ENCODE measurements at places on chromosomes 4 and X.

DNA sequence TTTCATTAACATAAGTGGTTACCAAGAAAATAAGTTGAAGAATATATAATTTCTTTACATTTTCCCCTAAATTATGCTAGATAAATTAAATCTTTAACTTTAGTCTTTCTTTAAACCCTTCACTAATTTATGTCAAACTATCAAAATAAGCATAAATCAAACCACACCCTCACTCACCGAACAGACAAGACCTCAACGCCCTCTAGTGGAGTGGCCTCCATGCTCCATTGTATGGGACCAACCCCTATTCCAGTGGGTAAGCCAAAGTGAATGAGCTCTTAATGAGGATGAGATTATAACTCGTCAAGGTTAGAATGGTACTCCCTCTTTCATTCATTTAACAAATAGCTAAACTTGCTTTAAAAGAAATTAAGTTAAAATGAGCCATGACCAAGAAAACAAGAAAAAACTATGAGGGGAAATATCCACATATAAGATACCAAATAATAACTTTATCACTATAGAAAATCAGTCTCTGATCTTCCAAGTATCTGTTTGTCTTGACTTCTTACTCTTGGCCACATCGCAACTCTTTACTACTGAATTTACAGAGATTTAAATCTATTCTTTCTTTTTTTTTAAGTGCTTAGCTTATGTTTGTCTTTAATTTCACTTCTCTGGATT, 15.6 kb upstream of the BBS12 start:
- DNase-seq, result peak; percentile 81

- no peak for DNase-seq
These were observed 27.5 kb downstream of the ENPEP start for GRCh38 chr4:110503270-110504083.

- no peak for DNase-seq
These were observed 333.2 kb upstream of the ATOH1 start for GRCh38 chr4:93495346-93495745.

- no peak for DNase-seq
These were observed 16.0 kb downstream of the CLOCK start for GRCh38 chr4:55530691-55531090.

DNA sequence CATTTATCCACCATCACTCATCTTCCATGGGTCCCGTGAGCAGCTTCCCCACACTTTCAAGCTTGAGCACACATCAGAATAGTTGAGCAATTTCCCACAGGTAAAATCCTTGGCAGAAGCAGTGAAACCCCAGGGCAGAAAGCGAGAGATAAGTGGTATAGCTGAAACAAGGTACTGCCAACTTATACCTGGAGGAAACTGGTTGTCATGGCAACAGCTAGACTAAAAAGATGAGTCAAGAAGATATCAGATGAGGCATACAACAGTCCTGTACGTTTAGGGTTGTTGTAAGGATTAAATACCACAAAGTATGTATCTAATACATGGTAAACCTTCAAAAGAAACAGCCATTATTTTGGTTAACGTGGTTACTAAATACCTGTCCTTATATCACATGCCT, 66.9 kb upstream of the PHOX2B start:
- DNase-seq, result no peak

DNA sequence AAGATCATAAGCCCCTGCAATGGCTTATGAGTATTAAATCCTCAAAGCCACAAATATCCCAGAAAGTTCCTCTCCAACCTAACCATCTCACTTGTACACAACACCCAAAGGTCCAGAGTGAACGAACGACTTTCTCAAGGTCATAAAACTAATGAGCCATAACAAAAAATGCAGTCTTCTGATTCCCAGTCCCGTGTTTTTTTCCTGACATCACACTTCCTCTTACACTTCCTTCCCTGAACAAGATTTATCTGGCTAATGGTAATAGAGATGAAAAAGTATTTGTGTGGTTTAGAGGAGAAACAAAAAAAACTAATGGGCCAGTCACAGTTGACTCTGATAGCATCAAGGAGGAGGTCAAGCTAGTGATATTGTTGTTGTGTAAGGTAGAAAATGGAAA, 99.5 kb upstream of the KLHL13 start:
- DNase-seq, result no peak

- DNase-seq, result no peak
These were observed 9.2 kb downstream of the HNRNPH2 start for GRCh38 chrX:101417190-101417589.

- no peak for DNase-seq
These were observed 86.0 kb downstream of the MID1IP1 start for GRCh38 chrX:38887222-38887621.

DNA sequence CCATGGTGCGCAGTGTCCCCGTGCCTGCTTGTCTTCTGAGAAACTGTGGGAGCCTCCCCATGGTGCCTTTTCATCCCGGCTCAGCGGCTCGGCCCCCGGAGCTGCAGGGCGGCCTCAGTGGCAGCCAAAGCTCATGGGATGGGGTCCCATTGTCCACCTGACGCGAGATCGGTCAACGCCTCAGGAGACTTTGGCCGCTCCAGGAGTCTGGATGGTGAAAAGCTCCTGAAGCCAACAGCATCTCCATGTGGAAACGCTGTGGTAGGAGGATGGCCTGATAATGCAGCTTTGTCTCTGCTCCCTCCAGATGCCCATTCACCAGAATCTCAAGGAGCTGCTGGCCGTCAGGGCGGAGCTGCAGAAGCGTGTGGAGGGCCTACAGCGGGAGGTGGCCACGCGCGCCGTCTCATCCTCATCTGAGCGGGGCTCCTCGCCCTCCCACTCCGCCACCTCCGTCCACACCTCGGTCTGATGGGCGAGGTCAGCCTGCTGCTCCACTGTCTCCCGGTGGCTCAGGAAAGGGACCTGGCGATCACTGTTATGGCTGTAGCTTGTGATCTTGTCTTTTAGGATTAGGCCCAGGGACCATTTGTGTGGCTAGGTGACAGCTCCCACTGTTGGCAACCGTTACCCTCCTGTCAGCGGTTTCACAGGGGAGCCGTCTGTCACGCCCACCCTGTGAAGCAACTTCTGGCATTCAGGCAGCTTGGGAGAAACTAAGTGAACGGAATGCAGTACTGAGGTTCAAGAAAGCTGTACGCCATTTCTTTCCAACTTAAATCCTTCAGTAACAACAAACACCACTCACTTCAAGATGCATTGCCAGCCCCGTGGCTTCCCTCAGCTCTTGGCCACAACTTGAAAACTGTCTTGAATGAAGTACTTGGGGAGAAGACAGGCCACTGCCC, 69.3 kb downstream of the MTMR1 start:
- no peak for DNase-seq

GRCh38 chr4:8205241-8205707, 6.2 kb downstream of the SH3TC1 start:
- DNase-seq, result no peak

DNA sequence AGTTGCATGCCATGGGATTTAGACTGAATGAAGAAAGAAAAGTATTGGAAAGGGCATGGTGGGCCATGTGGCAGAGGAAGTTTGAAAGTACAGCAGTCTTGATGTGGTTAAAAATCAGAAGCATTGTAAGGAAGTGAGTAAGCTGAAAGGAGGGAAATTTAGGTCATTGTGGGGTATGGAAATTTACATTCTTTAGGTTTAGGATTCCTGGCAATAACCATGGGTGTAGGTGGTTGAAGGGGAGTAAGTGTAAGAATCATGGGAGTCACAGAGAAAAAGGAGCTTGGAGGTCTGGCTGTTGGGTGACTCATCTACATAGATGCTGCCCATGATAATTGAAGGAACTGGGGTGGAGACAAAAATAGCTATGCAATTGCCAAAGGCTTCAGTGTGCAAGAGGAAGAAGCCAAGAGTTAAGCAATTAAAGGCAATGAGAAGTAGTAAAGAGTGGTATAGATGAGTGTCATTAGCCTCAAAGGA, 243.8 kb upstream of the LDB2 start:
- no peak for DNase-seq

GRCh38 chrX:70410921-70411320, 12.2 kb upstream of the GDPD2 start:
- no peak for DNase-seq

DNA sequence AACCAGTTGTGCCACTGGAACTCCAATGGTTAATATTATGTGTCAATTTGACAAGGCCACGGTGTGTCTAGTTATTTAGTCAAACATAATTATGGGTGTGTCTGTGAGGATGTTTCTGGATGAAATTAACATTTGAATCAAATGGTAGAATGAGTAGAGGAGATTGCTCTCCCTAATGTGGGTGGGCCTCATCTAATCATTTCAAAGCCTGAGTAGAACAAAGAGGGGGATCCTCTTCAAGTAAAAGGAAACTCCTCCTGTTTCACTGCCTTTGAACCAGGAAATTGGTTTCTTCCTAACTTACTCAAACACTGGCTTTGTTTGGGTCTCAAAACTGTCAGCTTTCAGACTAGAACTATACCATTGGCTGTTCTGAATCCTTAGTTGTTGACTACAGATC, 1692.1 kb downstream of the PCDH19 start:
- DNase-seq, result no peak

DNA sequence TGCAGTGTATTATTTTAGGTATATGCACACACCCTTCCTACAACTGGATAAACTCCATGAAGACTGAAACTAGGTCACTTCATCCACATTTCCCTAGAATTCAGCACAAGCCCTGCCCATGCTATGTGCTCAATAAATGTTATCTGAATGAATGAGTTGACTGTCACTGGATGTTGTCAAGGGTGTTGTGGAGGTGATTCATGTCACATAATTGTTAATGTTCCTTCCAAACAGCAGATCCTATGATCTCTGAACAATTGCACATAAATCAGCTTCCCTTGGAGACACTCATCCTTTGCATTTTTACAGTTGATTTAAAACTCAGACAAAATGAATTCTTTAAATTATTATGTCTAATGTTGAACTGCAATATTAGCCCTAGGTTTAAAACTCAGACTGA, 154.7 kb downstream of the TSPAN5 start:
- DNase-seq, result no peak

- DNase-seq, result no peak
These were observed 81.1 kb downstream of the MBNL3 start for GRCh38 chrX:132407691-132408090.

GRCh38 chr4:1241466-1241935, 7.4 kb downstream of the CTBP1 start:
- DNase-seq, result no peak

DNA sequence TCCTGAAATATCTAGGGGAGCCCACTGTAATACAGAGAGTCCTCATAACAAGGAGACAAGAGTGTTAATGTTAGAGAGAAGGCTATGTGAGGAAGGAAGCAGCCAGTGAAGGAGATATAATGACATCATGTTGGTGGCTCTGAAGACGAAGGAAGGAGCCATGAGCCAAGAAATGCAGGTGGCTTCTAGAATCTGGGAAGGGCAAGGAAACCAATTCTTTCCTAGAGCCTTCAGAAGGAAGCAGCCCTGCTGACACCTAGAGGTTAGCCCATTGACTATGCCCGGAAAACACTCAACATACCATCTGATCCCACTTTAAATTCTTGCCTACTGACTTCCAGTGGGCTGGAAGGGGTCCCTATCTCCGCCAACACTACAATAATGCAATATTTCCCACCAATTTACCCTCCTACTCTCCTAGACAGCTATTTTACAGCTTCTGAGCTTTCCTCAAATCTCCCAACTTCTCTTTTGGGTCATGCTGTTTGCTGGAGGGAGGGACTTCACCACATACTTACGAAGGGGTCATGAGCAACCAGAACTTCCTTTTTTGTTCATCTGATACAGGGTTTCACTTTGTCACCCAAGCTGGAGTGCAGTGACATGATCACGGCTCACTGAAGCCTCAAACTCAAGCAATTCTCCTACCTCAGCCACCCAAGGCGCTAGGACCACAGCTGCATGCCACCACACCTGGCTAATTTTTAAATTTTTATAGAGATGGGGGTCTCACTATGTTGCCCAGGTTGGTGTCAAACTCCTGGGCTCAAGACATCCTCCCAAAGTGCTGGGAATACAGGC, 25.2 kb upstream of the G3BP2 start:
- DNase-seq, result peak; percentile 8

DNA sequence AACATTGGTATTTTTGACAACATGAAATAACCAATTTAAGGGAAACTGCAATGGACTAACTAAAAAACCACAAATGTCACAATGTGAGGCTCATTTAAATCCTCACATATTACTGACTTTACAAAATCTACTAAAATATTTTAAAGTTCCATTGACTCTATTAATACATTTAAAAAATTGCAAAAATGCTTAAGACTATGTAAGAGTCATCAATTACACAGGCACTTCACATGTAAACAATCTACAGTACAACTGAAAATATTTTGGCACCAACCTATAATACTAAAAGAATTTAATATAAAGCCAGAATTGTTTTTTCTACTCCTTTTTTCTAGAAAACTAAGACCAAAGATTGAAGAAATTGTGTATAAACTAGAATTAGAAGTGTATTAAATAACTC, 76.8 kb upstream of the RBMXL3 start:
- no peak for DNase-seq

DNA sequence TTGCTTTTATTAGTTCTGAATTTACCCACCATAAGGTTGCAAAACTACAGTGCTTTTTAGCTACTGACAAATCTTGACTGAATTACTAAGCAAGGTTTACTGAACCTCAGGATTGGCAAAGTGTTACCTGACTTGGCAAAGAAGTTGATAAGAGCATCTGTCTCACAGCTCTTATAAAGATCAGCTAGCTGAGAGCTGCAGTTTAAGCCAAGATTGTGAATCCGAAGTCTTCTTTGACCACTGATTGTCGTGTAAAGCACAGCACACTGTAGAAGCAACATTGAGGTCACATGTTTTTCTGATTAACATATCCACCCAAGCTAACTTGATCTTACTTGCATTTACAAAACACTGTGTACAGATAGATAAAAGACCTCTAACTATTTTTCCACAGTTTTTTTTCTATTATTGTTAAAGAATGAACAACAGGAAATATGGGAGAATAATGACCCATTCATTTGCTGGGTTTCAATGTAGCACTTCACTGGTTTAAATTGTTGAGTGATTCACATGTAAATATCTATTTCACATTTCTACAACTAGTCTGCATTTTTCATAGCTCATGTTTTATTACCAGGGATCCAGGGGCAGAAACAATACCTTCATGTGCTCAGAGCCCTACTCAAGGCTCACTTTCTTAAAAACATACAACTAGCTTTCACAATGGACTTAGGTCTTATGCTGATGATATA, 54.0 kb downstream of the METTL14 start:
- DNase-seq, result no peak
